ENCODE measurements at places on chromosomes 2 and 18.

DNA sequence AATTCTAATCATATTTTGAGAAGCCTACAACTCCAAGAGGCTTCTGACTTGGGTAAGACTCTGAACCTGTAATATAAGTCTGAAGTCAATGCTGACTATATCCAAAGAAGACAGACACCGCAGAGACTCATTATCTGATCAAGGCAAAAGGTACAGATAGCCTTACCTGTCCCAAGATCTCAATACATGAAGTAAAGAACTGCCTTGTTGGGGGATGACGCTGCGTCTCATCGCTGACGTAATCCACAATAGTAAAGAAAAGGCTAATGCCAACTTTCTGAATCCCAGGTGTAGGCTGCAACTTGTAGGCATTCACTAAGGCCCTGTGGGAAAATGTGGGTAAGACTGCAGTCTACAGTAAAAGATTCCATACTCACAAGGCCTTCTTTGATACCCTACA is 62.1 kb downstream of the SIGLEC15 start:
- no peak for DNase-seq

- DNase-seq = no peak
These were observed 80.2 kb downstream of the CDK15 start for GRCh38 chr2:201886504-201886903.

- DNase-seq = no peak
These were observed 48.5 kb downstream of the ZNF516 start for GRCh38 chr18:76446321-76447257.

- no peak for DNase-seq
These were observed 40.2 kb downstream of the MYOM1 start for GRCh38 chr18:3179430-3180089.

DNA sequence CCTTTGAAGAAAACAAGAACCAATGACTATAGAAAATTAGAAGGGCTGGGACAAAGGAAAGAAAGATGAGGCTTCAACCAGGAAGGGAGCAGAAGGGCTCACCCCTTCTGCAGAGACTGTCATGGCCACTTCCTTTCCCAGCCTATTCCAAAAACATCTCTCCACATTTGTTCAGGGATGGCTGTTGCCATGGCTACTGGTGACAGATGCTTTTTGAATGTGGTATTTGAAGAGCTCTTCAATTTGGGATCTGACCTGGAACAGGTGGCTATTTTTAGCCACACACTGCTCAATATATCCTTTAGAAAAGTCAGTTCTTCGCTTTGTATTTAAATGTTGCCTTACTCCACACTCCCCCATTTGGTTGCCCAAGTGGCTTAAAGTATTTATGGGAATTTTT is 64.1 kb upstream of the LCLAT1 start:
- DNase-seq = peak; percentile 73

DNA sequence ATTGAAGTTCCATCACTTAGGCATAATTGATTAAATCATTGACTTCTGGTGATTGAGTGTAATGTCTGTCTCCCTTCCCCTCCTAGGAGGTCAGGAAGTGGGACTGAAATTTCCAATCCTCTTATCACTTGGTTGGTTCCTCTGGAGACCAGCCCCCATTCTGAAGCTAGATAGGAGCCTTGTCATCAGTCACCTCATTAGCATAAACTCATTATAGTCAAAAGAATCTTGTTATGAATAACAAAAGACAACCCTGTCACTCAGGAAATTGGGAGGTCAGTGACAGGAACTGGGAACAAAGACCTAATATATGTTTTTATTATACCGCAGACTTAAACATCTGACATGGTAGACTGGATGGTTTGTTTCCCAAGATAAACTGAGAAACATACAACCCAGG is 60.7 kb upstream of the GAREM2 start:
- DNase-seq = no peak

DNA sequence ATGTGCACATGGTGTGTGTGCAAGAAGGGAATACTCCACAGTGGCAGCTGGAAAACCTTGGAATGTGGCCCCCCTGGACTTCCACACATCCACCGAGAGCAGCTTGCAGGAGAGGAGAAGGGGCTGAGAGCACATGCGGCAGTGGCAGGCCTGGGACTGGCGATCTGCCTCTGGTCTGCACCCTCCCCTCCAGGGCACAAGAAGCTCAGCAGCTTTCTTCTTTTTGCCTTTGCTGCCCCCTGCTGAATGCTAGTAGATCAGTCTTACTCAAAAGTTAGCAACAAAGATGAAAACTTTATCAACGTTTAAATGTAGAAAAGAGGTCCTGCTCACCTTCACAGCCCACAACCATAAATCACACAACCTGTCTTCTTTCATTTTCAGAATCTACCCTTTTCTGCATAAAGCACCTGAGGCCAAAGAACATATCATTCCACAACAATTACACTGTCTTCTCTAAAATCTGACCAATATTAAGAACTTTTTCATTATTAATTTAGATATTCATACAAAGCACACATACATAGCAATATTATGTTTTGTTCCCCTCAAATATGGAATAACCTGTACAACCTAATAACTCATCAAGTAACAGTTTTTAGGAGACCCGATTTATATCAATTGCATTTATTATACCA is 34.6 kb downstream of the TGFBRAP1 start:
- peak; percentile 24 for DNase-seq

DNA sequence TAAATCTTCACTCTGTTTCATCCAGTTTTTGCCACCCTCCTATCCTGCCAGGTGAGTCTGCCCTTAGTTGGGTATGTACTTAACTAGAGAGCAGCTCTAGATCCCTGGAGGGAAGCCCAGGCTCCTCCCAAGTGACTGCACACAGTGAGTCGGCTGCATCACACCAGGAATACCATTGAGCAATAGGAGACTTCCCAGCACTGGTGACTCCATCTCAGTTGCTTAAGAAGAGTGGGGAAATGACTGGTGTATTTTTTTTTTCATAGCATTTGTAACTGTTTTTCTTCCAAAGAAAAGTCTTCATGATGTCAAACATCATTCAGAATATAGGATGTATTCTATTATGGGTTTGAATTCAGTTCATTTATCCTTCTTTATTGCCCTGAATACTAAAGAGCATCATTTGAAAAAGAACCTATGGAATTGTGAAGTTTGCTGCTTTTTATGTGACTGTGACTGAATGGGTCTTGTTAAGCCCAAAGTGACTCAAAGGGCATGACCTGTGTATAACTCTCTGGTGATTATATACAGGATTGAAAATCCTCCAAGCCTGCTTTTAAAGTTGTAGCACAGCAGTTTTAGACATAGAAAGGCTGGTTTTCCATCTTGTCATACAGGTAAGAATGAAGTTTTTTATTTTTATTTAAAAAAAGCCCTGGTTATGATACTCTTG is 84.3 kb downstream of the MAP3K20 start:
- no peak for DNase-seq

- no peak for DNase-seq
These were observed 251.4 kb upstream of the ZEB2 start for GRCh38 chr2:144771348-144771747.

DNA sequence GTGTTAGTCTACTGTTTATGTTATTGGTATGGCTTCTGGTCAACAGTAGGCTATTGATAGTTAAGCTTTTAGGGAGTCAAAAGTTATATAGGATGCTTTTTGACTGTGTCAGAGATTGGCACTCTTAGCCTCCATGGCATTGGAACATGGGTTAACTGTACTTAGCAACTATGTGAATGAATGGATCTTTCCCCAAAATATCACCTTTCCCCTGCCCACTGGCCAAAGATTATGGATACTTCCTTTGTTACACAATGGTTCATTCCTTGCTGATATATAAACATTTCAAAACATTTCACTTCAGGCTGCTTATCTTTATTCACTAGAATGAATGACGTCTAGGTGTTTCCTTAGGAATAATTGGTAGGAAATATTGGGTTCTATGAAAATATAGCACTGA is 62.1 kb upstream of the DOCK10 start:
- no peak for DNase-seq

GRCh38 chr2:218000136-218000535 is 2.7 kb downstream of the TNS1 start:
- no peak for DNase-seq

GRCh38 chr2:37499113-37499512 is 154.7 kb downstream of the QPCT start:
- DNase-seq = no peak

DNA sequence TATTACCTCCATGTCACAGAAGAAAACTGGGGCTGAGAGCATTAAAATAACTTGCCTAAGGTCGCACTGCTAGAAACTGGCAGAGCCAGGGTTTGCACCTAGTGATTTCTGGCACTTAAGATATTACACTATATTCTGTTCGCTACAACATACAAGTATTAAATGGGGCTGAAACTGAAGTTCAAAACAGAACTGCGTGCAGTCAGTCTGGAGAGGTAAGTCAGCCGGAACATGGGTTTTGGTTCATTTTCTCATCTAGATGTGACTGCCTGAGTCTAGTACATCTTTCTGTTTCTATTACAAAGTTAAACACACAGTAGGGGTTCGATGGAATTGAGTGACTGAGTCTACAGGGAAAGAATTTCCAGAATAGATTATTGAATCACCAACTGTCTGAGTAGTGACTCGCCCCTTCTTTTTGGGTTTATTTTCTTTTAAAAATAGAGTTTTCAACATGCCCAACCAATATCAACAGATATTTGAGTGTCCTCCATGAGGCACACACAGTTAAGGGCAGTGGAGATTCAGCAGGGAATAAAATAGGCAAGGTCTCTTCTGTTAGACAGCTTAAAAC is 150.8 kb downstream of the RNF152 start:
- no peak for DNase-seq

- no peak for DNase-seq
These were observed 7.3 kb downstream of the TNFRSF11A start for GRCh38 chr18:62332431-62332830.

All from NCI-H1105 (cell line).